ENCODE measurements at places on chromosomes 3 and 15. TPM values are rescaled to one million over a fixed set of nuclear protein-coding genes. Genes with fewer than 3 reads are reported as not detected.

DNA sequence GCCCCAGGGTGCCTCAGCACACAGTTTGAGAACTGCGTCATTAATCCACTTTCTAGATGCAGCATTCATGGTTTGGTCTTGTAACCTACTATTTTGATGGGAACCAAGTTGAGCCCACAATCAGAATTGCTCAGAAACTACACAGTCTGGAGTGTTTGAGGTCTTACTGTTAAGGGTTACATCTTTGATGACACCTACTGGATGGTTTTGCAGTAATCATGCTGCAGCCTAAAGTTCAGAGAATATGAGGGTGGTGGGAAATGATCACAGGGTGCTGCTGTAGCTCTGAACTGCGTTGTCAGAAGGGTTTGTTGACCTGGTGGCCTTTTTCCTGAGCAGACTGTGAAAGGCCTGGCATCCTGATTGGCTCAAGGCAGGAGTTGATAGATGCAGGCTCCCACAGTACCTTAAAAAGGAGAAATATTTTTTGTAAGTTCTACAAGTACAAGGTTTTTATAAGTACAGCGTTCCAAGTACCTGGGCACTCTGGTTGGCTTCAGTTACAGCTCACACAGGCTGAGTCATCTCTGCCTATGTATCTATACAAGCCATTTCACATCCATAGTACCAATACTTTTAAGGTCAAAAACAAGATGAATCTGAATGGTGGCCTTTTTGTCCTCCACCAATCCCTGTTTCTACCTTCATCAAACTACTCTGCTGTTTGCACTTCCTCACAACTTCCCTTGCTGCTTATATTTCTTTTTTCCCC, 60.5 kb upstream of the ACKR4 start:
- no peak for DNase-seq

GRCh38 chr3:30645077-30645476, 38.7 kb downstream of the TGFBR2 start:
- DNase-seq: no peak

The ANKUB1 gene
- total RNA-seq: not detected

The ISLR2 gene
- 3.4 TPM for total RNA-seq

DNA sequence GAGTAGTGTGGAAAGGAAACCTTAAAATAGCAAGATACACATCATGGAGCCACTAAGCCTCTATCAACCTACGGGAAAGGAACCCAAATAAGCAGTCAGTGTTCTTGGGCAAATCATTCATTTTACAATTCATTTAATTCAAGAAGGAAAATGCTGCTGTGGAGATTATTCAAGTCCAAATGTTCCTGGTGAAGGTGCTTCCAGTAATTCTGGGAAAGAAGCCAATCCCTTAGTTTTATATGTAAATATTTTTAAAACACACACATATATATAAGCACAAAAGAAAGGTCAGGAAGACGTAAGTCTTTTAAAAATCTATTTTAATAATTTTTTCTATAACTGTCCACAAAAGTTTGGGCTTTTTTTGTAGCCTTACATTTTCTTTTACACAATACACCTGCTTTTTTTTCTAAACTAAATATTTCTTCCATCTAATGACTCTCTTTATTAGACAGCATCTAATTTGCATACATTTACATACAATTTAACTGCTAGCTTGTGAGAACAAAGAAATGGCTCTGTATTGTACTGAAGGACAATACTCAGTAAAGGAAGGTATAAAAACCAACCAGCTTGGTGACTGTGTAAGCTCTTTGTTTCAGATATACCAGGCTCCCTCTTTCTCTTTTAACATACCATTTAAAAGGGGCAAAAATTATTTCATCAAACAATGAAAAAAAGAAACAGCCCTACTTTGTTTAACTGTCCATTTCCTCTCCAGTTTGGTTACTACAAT, 269.5 kb downstream of the ZBTB20 start:
- DNase-seq: no peak

DNA sequence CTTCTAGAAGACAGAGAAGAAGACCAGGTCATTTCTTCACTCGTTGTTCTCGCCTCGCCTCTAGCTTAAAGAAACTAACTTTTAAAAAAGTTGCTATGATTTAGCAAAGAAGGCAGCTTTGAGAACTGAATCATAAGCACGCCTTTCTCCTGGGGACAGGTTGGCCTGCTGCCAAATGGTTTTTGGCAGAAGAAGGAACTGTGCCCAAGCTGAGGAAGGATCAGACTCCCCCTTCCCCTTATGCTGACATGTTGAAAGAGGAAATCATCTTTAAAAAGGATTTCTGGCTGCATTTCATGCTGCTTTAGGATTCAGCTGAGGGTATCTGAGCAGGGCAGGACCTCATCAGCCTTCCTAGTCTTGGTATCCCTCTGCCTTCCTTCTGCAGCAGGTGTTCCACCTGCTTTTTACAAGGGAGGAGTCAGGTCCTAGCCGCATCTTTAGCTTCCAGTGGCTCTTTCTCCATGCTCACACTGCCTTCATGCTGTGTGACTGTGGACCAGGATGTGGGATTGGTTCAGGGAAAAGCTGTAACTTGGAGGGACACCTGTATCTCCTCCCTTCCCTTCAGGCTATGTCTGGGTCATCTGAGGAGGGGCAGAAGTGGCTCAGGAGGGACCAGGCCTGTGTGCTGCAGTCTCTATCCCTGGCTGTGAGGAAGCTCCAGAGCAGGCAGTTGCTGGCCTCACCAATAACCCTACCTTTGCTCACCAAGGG, 34.1 kb upstream of the HACD2 start:
- DNase-seq: no peak

DNA sequence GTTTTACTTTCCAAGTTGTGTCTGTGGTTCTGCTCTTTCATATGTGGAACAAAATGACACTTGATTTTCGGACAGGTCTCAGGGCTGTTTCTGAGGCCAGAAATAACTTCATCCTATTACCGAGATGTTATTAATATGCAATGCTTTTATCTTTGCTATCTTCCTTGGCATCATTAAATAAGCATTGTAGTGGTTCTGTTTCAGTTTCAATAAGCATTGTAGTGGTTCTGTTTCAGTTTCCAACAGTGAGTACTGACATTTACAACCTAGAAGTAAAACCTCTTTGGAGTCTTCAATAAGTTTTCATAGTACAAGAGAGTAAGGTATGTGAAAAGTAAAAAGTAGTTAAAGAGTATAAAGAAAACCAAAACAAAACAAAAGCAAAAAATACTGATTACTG, 746.2 kb downstream of the GRM7 start:
- DNase-seq: no peak
